T-helper 1 cell (primary cell): ENCODE measurements at places on chromosomes 1 and 21.

DNA sequence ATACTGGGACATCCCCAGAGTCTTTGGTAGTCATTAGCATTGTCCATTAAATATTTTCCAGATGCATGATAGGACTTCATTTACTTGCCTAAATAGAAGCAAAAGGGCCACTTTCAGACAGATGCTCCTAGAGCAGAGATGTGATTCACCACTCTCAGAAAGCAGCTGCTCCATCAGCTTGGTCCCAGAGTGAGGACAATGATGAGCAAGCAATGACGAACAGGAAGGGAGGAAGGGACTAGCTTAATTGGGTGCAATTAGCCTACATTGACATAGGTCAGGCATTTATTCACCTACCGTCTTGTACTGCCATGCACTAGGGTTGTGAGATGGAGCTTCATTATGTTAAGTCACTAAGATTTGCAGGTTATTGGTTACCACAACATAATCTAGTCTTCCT lies 85.1 kb upstream of the PLXNA2 start:
- DNase-seq: no peak

GRCh38 chr1:112686835-112687234 lies 12.4 kb downstream of the MOV10 start:
- no peak for DNase-seq

DNA sequence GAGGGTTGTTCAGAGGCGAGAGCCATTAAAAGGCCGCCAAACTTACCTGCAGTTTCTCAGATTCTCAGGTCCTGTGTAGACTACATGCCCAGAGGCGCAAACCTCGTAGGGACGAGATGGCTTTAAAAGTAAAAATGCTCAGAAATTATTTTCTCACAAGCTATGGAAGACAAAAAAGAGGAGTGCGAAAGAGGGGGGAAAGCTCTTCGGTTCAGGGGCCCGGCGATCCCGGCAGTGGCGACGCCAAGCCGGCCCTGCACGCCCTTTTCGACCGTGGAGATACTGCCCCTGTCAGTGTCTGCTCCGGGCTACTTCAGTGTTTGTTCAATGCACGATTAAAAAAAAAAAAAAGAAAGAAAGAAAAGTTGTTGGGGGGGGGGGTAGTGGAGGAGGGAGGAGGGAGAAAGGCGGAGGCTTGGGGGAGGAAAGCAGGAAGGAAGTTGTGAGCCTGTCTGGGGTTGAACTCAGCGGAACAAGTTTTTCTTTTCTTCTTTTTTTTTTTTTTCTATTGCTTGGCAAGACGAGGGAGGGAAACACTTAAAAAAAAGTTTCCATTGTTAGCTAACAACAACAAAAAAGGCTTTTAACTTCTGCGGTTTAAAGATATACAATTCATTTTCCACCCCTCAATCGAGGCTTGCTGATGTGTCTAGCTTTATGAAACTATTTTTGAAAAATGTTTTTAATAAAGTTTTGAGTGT lies at the start of gene ITPKB:
TSS of gene ITPKB (minus strand) at position 288 of the 701 bp plus-strand sequence. CDS start 1,824 bp downstream, outside the sequence.
- DNase-seq: peak; percentile 72

DNA sequence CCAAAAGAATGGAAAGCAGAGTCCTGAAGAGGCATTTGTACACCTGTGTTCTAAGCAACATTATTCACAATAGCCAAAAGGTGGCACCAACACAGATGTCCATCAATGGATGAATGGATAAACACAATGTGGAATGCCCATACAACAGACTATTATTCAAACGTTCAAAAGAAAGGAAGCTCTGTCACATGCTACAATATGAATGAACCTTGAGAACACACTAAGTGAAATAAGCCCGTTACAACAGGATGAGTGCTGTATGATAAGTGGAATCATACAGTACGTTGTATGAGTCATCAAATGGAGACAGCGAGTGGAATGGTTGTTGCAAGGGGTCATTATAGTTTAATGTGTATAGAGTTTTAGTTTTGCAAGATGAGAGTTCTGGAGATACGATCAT lies 80.1 kb downstream of the SH3BGR start:
- no peak for DNase-seq

- DNase-seq: no peak
These were observed 151.7 kb downstream of the PCP4 start for GRCh38 chr21:40018871-40019475.

- no peak for DNase-seq
These were observed 18.6 kb downstream of the DCAF8 start for GRCh38 chr1:160243767-160244166.

GRCh38 chr1:81187635-81188034 lies 613.1 kb upstream of the ADGRL2 start:
- DNase-seq: no peak

- no peak for DNase-seq
These were observed 82.4 kb upstream of the GPR88 start for GRCh38 chr1:100455478-100456072.

DNA sequence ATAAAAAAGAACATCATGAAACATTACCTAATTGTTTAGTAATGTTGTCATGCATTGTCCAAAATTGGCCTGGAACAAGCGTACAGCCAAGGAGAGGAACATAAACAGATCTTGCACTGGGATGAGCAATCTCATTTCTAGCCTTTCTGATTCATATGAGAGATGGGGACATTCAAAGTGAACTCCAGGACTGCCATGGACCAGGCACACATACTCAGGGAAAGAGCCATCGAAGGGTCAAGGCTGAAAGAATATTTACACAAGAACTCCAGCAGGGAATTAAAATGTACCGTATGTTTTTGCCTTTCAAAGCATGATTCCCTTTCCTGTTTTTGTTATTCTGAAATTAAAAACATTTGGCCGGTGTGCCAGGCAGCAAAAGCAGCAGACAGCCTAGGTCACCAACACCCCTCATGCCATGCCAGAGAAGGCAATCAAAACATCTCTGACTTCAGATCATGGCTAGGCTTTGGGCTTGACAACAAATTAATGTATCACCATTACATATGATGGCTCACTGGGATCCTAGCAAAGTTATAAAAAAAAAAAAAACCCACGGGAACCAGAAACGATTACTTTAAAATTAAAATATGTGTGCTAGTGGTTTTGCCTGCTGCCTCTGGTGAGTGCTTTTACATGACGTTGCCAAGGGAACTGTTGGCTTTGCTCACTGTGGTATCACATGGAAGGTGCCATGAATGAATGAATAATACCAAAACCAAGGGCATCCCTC lies 159.8 kb downstream of the TGFBR3 start:
- no peak for DNase-seq

GRCh38 chr1:244318078-244318477 lies 133.6 kb downstream of the ADSS2 start:
- DNase-seq: no peak

GRCh38 chr1:30103708-30104411 lies 619.5 kb downstream of the MATN1 start:
- DNase-seq: no peak

DNA sequence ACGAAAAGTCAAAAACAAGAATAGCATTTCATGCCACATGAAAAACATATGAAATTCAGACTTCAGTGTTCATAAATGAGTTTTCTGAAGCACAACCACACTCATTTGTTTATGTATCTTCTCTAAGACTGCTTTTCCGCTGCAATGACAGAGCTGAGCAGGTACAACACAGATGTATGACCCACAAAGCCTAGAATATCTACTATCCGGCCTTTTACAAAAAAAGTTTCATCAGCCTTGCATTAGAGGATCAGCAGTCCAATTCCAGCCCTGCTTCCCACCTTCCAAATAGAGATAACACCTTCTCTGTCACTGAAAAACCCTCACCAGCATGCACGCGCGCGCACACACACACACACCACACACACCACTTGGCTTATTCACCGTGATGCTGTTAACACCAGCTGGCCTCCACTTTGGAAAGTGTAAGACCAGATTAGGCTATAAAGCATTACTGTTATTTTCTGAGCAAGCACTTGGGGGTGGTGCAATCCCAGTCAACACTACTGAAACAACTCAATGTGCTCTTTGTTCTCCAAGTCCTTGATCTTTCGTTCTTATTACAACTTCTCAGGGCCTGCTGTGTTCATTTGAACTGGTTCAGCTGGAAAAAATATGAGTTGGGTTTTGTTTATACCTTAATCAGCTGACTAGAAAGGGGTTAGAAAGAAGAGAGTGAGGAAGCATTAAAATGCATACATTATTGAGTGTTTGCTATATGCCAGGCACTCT lies 90.0 kb downstream of the GLUL start:
- peak; percentile 74 for DNase-seq

DNA sequence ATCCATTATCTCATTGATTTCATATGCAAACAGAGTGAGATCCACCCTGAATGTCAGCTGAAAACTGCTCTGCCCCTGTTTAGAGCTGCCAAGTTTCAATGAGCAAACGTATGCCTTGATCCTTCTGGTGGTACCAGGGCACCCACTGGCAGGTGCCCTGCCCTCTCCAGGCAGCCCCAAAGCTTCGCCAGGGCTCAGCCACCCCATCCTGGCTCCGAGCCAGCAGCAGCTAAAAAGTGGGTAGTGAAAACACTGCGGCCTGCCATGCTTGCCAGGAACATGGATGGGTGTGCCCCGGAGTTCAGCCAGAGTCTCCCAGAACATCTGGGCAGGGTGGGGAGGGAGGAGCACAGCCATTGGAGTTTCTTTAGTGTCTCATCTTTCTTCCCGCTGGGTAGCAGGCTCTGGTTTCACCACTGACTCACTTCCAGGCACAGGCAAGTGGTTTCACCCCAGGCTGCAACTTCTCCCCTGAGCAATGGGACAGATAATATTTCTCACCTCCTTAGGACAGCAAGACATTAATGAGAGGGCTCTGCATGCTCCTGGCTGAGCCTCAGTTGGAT lies 8.1 kb upstream of the LMX1A start:
- DNase-seq: no peak

DNA sequence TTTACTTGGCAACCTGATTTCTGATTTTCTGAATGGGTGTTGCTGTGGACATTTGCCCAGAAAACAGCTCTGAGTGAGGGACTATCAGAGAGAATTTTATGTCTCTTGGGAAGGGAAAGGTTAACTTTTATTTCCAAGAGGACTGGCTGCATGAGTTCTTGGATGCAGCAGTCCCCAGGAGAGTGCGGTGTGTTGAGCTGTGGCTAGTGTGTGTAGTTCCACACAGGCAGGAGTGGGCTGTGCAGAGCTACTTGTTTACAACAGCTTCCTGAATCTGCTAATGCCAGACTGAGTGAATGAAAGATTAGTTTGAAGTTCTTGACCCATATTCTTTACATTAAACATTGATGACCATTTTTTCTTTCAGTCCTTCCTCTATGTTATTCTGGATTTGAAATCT lies 41.0 kb upstream of the APOBEC4 start:
- DNase-seq: no peak

- DNase-seq: no peak
These were observed 28.5 kb upstream of the EPS8L3 start for GRCh38 chr1:109792056-109792831.

- DNase-seq: no peak
These were observed 25.4 kb upstream of the TCEA3 start for GRCh38 chr1:23449958-23450357.

- no peak for DNase-seq
These were observed 24.1 kb downstream of the ETNK2 start for GRCh38 chr1:204127597-204128242.

- no peak for DNase-seq
These were observed 246.9 kb upstream of the ST6GALNAC5 start for GRCh38 chr1:76620371-76620770.

GRCh38 chr1:170460414-170461155 lies 71.4 kb upstream of the GORAB start:
- DNase-seq: no peak

- peak; percentile 26 for DNase-seq
These were observed at the start of gene TNFRSF9 for GRCh38 chr1:7940745-7941436. TSS of gene TNFRSF9 (minus strand) at chr1:7940839. CDS start at chr1:7939994, 845 bp downstream.

- DNase-seq: no peak
These were observed 1.6 kb upstream of the SH3D21 start for GRCh38 chr1:36304521-36304920.

DNA sequence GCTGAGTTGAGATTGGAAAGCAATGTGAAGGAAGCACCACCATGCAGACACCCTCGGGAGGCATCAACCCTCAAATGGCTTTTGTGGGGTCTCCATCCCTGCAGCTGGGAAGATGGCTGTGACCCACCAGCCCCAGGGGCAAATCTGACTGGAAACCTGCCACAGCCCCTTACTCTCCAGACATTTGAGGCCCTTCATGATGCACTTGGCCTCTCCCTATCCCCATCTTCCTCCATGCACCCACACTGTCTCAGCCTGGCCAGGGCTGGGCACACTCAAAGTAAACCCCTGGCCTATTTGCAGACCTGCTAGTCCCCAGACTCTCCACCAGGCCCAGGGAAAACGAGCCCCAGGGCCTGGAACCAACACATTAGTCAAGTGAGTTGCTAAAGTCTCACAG lies 205.2 kb downstream of the MATN1 start:
- DNase-seq: no peak

DNA sequence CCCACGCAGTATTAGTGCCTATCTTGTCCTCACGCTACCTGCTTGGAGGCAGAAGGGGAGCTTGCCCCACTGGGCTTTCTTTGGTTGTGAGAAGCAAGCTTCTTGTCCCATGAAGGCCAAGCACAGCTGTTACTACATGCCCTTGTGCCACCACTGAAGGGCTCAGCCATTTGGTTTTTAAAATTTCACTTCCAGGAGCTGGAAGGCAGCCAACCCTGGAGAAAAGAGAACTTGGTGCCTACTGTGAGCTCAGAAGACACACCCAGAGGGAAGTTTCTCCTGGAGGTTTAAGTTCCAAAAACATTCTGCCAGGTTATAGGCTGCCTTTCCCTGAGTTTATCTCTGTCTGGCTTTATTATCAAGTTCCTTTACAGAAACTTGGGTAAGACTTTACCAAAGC lies 187.4 kb downstream of the SLC35F3 start:
- no peak for DNase-seq

- DNase-seq: no peak
These were observed 10.0 kb upstream of the LBR start for GRCh38 chr1:225437710-225438437.
